AG09309 (cell line): ENCODE measurements at places on chromosomes 6 and 20.

GRCh38 chr20:16922834-16923233 lies 174.7 kb downstream of the OTOR start:
- DNase-seq, result peak; percentile 79

- DNase-seq, result no peak
Observed at GRCh38 chr6:46755865-46756264, 9.1 kb downstream of the ANKRD66 start.

DNA sequence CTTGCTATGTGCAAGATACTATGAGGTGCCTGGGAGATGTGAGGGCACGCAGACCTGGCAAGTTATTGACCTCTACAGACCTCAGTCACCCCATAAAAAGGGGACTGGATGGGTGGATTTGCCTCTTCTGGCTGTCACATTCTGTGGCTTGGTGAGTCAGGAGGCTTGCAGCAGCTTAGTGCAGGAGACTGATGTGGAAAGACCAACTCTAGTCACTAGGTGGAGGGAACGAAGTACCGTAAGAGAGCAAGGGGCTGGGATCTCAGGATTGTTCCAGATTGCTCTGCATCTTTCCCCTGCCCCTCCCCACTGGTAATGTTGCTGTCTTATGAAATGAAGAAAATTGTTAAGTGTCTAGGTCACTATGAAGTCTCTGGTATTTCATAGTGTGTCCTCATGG lies 3.3 kb downstream of the MAPRE1 start:
- DNase-seq, result peak; percentile 62

DNA sequence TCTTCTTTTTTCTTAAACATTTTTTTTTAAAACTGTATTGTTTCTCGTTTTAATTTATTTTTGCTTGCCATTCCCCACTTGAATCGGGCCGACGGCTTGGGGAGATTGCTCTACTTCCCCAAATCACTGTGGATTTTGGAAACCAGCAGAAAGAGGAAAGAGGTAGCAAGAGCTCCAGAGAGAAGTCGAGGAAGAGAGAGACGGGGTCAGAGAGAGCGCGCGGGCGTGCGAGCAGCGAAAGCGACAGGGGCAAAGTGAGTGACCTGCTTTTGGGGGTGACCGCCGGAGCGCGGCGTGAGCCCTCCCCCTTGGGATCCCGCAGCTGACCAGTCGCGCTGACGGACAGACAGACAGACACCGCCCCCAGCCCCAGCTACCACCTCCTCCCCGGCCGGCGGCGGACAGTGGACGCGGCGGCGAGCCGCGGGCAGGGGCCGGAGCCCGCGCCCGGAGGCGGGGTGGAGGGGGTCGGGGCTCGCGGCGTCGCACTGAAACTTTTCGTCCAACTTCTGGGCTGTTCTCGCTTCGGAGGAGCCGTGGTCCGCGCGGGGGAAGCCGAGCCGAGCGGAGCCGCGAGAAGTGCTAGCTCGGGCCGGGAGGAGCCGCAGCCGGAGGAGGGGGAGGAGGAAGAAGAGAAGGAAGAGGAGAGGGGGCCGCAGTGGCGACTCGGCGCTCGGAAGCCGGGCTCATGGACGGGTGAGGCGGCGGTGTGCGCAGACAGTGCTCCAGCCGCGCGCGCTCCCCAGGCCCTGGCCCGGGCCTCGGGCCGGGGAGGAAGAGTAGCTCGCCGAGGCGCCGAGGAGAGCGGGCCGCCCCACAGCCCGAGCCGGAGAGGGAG lies 580 bp downstream of the VEGFA start:
- DNase-seq, result no peak

DNA sequence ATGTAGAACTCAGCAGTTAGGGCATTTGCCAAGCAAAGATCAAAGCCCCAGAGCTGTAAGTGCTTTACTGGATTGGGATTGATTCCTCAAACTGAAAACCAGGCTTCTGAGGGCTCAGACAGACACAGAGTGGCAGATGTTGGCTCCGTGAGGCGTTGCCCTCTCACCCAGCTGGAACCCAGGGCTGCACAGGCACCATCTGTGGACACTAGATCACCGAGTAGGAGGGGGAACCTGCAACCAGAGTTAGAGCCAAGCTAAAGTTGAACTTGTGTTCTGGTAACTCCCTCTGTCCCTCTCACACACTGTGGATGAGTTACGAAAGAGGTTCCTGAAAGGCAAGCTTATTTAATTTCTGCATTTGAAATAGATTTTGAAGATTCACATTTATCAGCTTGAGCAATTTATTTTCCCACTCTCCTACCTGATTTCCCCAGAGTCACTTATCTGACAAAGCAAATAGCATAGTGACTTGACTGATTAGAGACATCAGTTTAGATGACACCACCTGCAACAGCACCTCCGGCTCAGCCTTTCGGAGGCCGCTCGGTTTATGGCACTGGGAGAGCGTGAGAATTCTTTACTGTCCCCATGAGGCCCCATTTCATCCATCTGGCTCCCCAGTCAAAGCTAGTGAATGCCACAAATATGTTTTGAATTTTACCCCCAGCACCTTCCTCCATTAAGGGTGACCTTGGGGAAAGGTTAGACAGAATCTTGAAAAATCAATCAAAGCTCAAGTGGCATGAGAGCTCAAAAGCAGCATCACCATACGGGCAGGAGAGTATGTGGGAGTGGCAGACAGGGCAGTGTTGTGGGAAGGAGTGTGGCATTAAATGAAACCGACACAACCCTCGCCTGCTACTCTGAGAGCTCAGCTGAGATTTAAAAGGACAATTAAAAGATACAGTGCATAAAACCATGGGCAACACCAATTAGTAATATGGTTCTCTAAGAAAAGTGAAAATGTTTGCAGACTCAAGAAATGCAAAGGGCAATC lies 48.5 kb downstream of the RPF2 start:
- DNase-seq, result no peak

GRCh38 chr6:156395276-156395675 lies 381.9 kb upstream of the ARID1B start:
- DNase-seq, result no peak

DNA sequence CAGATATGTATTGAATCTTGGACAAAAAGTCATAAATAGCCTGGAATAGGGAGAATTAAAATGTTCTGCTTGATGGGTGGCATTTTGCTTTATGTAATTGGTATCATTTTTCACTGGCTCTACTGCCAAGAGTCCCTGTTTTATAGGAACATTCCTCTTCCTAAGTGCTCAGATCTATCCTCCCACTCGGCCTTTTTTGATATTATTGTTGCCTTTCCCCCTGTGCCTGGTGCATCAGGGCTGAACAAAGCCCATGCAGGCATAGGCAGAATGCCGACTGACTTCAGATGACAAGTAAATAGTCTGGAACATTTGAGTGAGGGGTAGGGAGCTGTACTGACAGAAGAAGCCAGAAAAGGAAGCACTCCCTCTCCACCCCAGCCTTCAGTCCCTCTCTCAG lies 127.0 kb downstream of the PKHD1 start:
- DNase-seq, result no peak

GRCh38 chr6:138404666-138405337 lies 779 bp downstream of the HEBP2 start:
- no peak for DNase-seq

DNA sequence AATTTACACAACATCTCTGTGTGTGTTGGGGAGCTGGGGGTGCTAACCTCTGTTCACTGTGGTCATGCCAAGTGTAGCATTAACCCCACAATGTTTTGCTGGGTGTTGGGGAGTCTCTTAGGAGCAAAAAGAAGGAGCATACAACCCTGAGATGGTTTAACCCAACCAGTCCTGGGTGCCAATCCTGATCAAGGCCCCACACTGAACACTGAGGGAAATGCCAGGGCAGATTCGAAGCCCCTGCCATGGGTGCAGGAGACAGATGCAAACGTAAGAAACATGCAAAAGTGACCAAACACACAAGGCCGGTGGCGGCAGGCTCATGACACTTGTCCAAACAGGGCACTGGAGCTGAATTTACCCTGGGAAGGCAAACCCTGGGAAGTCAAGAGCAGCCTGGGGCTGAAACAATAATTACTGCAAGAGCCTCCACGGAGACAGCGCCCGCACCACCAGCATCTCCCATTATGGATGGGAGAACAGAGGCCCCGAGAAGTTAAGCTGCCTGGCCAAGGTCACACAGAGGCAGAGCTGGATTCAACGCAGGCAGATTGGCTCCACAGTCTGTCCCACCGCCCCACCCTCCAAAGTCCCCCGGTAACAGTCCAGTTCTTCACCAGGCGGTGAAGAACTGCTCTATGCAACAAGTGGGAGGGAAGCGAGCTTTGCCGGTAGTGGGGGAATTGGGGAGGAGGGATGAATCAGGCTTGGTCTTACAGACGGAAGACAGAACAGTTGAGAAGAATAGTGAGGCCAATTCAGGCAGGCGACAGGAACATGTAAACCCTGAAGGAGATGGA lies 8.5 kb downstream of the ACSS1 start:
- DNase-seq, result no peak

DNA sequence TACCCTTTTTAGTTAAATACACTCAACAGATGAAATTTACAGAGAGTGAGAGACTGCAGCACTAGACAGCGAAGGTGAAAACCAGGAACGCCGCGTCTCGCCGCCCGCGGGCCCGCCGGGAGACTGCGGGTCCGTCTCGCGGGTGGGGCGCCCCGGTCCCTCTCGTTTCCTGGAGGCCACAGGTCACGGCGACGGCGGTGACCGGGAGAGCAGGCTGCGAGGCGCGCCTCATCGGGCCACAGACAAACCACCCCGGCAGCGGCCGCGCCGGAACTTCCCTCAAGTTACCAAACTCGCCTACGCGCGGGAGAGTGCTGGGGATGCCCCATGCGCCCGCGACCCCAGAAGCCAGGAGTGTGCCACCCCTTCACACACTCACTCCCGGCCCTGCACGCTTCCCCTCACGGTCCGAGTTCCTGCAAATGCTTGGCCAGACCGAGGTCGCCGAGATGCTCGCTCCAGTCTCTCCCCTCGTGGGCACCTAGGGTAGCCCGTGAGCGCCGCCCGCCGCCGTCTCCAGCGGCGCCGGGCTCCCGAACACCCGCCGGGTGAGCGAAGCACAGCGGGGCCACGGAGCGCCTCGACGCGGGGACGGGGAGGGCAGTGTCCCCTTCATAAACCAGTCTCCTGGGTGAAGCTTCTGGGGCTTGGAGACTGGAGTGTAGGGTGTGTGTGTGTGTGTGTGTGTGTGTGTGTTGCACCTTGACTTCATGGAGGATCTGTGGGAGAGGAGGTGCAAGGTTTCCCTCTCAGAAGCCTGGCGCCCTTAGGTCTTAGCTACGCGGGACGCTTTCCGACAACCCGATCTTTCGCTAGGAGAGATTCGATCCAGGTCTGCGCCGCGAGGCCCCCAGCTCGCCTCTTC lies 1.4 kb downstream of the BACH2 start:
- DNase-seq, result no peak

DNA sequence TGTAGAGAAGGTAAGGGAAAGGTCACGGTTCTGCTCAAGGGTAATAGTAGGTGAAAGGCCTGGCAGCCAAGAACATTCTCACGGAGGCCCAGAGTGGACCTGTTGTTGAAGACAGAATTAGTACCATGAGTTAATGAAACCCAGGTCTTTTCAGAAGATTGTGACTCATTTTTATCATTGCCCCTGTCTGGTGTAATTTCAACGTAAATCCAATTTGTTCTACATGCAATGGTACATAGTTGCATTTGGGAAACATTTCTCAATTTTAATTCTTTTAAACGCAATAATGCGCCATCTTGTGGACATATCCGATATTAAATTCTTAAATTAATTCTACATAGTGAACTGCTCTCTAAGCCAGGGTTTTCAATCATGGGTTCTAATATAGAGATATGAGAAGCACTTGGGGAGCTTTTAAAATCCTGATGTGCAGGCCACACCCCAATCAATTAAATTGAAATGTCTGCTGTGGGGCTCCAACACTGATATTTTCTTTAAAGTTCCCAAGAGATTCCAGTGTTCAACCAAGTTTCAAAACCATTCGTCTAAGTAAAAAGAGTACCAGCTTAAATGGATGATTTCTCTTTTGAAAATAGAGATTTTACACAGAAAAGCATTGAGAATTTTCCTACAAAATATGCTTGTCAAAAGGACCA lies 257.4 kb downstream of the PLCB1 start:
- no peak for DNase-seq

DNA sequence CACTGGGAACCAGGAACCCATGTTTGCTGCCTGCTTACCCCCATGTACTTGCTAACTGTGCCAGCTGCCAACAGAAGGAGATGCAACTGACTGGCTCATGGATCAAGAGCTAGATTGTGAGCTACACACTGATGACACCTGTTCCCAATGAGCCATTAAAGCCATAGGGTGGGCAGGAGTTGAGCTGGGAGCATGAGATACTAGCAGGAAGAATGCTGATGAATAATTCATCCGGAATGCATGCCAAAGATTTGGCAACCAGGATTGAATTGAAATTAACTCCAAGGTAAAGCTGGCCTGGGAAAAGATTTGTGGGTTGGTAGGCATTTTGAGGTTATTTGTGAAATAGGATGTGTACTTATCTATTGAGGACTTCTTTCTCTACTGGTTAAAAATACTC lies 631.1 kb downstream of the KIF16B start:
- DNase-seq, result no peak

GRCh38 chr20:36856195-36856594 lies 19.7 kb upstream of the TLDC2 start:
- no peak for DNase-seq

DNA sequence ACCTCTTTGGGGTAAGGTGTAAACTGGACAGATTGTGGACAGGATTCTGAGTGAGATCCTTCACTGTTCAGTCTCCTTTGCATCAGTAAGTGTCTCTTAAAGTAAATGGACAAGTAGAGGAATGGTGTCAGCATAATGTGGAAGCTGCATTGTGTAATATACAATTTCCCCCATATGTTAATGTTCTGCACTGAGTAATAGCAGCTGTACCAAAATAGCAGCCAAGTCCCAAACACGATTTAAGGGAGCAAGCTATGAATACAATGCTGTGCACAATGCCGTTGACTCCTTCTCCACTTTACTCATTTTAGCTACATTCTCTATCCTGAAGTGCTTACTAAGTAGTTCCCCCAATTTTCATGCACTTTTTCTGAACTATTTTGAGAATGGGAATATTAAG lies 21.1 kb upstream of the TRIM26 start:
- no peak for DNase-seq

GRCh38 chr6:25279748-25280343 lies 672 bp downstream of the CARMIL1 start:
- no peak for DNase-seq

GRCh38 chr6:163780994-163781393 lies 366.5 kb downstream of the QKI start:
- DNase-seq, result no peak

GRCh38 chr6:9554806-9555205 lies 860.1 kb downstream of the TFAP2A start:
- DNase-seq, result no peak

- no peak for DNase-seq
Observed at GRCh38 chr20:36493051-36493800, 48.1 kb upstream of the MYL9 start.

- DNase-seq, result no peak
Observed at GRCh38 chr20:61728326-61728725, 337.4 kb downstream of the TAF4 start.
